ENCODE measurements at places on chromosomes 7 and 10. TPM values are rescaled to one million over a fixed set of nuclear protein-coding genes. Genes with fewer than 3 reads are reported as not detected.

GRCh38 chr10:14369906-14370305, 39.2 kb upstream of the FRMD4A start:
- no peak for DNase-seq

- no peak for DNase-seq
Observed at GRCh38 chr7:142785841-142786250, 15.1 kb downstream of the PRSS2 start.

- DNase-seq: no peak
Observed at GRCh38 chr10:47218803-47219202, 81.2 kb upstream of the GDF10 start.

Gene VSTM4
- total RNA-seq: 0.80 TPM

- DNase-seq: no peak
Observed at GRCh38 chr7:154886591-154886990, 116.3 kb downstream of the PAXIP1 start.

DNA sequence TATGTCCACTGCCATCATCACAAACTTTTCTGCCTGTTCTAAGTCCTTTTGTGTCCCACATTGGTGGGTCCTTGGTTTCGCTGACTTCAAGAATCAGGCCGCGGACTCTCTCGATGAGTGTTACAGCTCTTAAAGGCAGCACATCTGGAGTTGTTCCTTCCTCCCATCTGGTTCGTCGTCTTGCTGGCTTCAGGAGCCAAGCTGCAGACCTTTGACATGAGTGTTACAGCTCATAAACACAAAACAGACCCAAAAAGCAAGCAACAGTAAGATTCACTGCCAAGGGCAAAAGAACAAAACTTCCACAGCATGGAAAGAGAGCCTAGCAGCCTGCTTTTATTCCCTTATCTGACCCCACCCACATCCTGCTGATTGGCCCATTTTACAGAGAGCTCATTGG, 30.2 kb downstream of the ASNS start:
- no peak for DNase-seq

- no peak for DNase-seq
Observed at GRCh38 chr7:101959829-101960228, 142.4 kb downstream of the CUX1 start.

DNA sequence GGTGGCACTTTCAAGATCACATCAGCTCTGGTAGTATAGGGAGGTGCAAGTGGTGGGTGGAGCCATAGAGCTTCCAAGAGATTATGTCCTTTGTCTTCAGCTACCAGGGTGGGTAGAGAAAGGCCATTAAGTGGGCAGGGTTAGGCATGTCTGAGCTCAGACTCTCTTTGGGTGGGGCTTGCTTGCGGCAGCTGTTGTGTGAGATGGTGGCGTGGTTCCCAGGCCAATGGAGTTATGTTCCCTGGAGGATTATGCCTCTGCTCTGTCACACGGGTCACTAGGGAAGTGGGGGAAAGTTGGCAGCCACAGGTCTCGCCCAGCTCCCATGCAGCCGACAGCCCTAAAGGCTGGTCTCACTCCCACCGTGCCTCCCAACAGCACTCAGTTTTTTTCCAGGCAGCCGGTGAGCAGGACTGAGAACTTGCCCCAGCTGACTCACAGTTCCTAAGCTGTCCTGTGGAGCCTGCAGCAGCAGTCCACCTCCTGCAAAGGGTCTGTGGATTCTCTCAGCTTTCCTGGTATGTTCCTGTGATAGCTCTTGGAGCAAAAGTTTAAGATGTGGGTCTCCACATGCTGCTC, 459.0 kb downstream of the SH2D4B start:
- DNase-seq: no peak

Gene CPA2
- not detected for total RNA-seq

Gene HECTD2
- 7.5 TPM for total RNA-seq

- no peak for DNase-seq
Observed at GRCh38 chr7:13727279-13727678, 262.2 kb downstream of the ETV1 start.

GRCh38 chr10:85916994-85917573, 449.5 kb downstream of the GRID1 start:
- DNase-seq: no peak

Gene CAMK1D
- 11.8 TPM for total RNA-seq

DNA sequence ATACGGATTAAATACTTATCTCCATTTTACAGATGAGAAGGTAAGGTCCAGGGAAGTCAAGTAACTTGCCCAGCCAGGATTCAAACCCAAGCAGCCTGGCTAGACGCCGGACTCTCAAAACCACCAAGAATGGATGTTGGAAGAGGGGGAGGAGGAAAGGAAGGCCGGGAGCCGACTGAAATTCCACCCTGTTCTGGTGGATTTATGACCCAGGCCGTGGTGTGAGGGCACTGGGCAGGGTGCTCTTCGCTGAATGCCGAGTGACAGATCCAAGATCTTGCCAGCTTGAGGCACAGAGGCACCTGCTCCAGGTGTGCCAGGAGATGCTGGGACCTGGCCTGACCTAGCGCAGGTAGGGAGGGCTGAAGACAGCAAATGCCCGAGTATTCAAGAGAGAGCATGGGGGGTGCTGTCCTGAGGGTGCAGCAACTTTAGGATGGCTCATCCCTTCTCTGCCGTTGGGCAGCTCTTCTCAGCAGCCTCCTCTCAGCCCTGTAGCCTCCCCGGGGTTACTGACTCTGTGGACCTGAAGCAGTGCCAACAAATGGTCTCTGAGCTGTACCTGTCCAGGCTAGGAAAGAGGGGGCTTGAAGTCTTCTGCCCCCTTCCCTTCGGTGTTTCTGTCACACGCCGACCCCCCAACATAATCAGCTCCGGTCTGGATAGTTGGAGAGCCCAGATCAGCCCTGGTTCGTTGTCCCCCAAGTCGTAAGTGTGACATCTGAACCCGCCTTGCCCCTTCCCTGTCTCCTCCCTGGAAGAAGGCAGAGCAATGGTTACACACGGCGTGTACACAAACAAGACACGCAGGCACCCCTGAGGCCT, 713 bp downstream of the LOXL4 start:
- no peak for DNase-seq

Gene PDSS1
- total RNA-seq: 21.1 TPM

GRCh38 chr10:110078317-110078716, 70.5 kb downstream of the ADD3 start:
- no peak for DNase-seq

Gene ADCYAP1R1
- 0.23 TPM for total RNA-seq

DNA sequence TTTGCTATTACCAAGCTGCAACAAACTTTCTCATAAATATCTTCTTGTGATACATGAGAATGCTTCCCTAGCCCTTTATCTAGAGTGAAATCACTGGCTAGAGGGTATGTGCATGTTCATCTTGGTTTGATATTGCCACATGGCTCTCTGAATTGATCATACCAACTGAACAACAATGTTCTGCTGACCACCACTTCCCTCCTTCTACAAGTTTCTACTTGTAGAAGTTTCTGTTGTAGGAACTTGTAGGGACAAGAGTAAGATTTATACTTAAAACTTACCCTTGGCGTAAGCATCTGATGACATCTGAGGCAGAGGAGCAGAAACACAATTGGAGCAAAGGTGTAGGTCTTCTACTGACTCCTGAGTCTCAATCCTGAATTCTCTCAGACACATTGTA, 86.3 kb upstream of the FAM13C start:
- no peak for DNase-seq

DNA sequence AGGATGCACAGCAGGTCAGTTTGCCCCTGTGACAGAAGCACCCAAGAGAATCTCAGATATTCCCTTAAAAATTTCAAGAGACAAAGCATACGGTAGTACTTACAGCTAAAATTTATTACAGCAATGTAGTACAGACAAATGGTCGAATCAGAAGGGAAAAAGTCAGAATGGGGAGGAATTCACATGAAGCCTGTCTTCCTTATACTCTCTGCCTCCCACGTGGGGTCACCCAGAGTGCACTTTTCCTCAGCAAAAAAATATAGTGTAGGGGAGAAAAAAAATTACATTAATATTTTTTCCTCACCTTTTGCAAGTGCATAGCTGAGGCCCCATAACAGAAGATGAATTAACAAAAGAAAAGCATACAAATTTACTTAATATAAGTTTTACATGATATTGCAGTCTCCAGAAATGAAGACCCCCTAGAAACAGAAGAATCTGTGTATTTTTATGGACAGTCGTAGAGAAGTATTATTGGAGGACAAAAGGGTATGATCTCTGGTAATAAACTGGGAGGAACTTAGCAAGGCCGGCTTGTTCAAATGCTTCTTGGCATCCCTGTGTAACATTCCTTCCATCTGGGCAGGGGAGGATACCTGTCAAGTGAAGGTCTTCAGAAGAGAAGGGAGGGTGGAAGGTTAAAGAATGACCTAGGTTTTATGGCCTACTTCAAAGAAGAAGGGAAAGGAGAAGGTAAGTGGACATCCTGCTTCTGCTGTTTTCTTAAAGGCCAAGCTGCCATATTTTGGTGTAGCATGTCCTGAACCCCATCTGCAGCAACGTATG, 270.6 kb upstream of the MAGI2 start:
- DNase-seq: no peak

DNA sequence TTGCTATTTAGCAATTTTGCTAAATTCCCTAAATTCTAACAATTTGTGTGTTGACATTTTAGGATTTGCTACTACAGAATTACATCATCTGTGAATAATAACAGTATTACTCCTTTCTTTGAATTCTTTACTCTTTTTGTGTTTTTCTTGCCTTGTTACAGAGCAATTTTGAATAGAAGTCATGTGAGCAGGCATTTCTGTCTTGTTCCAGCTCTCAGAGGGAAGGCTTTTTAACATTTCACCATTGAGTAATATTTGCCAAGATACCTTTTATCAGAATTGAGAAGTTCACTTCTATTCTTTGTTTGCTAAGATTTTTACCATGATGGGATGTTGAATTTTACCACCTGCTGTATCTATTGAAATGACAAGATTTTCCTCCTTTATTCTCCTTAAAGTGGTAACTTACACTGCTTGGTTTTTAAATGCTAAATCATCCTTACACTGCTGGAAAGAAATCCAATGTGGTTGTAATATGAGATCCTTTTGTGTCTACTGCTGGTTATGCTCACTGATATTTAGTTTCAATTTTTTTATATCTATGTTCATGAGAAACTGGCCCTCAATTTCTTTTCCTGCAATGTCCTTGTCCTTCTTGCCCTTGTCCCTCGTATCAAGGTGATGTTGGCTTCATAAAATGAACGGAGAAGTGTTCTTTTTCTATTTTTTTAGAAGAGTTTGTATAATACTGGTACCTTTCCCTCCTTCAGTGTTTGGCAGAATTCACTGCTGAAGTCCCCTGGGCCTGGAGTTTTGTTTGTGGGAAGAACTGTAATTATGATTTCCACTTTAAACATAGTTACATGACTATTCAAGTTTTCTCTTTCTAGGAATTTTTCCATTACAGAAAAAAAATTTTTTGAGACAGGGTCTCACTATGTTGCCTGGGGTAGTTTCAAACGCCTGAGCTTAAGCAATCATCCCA, 50.3 kb upstream of the ATP6V0A4 start:
- DNase-seq: no peak

- DNase-seq: no peak
Observed at GRCh38 chr10:48437546-48437945, 131.1 kb downstream of the MAPK8 start.

Gene HABP2
- total RNA-seq: not detected

Gene ECD
- total RNA-seq: 24.4 TPM

Gene GRID2IP
- total RNA-seq: 0.38 TPM

GRCh38 chr10:129740532-129741279, 223.4 kb downstream of the EBF3 start:
- no peak for DNase-seq

- no peak for DNase-seq
Observed at GRCh38 chr7:31850601-31851000, 163.6 kb downstream of the PPP1R17 start.

GRCh38 chr7:1894906-1895663, 225.0 kb downstream of the ELFN1 start:
- DNase-seq: no peak

DNA sequence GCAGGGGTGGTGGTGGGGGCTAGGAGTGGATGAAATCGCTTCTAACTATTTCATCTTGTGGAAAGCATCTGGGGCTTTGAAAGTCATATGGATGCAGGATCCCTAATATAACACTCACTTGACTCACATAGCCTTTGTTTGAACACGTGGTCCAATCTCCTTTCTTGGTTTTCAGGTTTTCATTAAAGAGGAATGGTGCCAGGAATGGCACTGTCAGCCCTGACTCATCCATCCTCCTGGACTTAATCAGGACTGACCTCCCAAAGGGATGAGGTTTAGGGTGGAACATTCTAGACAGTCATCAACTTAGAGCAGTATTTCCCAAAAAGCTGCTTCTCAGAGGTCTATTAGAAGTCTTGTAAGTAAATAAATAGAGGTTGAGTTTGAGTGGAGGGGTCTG, 162.0 kb upstream of the PLXNA4 start:
- DNase-seq: no peak

- no peak for DNase-seq
Observed at GRCh38 chr10:48671914-48672595, 12.6 kb upstream of the WDFY4 start.

DNA sequence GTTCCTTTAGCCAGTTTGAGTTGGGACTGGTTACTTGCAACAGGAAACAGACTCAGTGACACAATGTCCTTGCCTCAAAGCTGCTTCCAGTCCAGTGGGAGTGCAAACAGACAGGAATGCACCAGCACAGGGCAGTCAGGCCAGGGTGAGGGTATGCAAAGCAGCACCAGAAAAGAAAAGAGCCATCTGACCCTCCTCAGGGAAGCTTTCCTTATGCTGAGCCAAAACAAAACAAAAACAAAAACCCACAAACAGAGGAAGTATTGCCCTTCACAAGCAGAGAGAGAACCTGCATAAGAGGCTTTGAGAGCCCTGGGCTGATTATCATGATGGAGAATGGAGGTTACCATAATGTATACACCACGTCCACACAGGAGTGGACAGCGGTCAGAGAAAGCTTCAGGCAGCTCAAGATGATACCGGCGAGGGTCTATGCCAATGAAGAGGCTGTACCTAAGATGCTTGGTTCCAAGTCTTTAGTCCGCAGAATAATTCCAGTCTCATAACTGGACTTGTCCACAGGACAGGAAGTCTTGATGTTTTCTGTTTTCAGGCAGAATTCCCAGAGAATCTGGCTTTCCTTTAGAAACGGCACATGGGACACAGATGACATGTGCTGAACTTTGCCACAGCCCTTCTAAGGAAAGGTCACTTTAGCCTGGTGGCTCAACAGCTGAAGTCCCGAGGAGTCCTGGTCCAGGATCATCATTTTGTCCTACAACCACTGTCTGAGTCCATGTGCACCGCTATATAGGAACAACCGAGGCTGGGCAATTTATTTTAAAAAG, 263.3 kb downstream of the TNS3 start:
- DNase-seq: no peak

GRCh38 chr7:89887489-89887888, 266.8 kb upstream of the STEAP1 start:
- no peak for DNase-seq

Gene ATG9B
- 17.5 TPM for total RNA-seq

Measured in esophagus squamous epithelium (tissue), 5 donors.